Activated T-cell treated with anti-CD3 and anti-CD28 coated beads, Interleukin-2, amount 50 U/mL, for 1 hour (primary cell): ENCODE measurements at places on chromosomes 12 and 14.

GRCh38 chr12:5954661-5955060 is 9.6 kb upstream of the ANO2 start:
- no peak for DNase-seq

GRCh38 chr12:13165617-13166041 is 30.9 kb upstream of the EMP1 start:
- DNase-seq = peak; percentile 66

GRCh38 chr14:77006132-77006531 is 22.4 kb downstream of the IRF2BPL start:
- DNase-seq = no peak

- no peak for DNase-seq
Measured at GRCh38 chr12:92926549-92926948, 2.5 kb downstream of the EEA1 start.

DNA sequence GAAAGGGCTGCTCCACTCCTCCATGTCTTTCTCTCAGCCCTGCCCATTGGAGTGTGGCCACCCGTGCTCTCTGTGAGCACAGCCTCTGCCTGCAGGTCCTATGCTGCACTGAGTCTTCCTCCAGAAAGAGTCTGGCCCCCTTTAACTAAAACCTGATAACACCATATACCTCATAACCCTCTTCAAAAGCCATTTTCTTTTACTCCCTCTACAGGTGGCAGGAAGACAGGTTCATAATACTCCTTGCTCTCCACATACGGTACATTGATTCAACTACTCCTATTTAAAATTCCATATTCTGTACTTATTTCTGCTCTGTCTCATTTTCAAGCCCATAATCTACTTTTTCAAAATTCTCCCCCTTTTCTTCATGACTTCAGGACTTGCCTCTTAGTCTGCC is 144.0 kb downstream of the HELB start:
- DNase-seq = no peak

GRCh38 chr12:95884998-95885397 is 26.2 kb downstream of the SNRPF start:
- no peak for DNase-seq

- no peak for DNase-seq
Measured at GRCh38 chr12:93005928-93006392, 76.9 kb upstream of the EEA1 start.

DNA sequence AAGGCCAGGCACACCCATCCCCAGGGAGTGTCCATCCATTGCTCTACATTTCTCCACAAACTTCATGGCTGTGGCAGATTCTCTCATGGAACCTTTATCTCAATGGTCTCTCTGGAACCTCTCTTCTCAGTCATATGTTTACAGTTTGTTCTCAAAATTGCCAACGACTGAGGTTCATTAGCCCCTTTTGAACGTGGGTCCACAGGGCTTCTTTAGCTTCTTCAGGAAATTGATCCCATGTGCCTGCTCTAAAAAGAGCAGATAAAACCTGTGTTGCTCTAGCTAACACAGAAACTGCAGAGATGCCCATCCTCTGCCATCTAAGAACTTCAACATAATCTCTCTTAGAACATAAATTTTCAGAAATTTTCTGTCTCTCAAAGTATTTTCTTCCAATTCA is at the start of gene OR6C4:
OR6C4 (plus strand) TSS at position 301 of the 400 bp plus-strand sequence. CDS start 1,625 bp downstream, outside the sequence.
- no peak for DNase-seq

DNA sequence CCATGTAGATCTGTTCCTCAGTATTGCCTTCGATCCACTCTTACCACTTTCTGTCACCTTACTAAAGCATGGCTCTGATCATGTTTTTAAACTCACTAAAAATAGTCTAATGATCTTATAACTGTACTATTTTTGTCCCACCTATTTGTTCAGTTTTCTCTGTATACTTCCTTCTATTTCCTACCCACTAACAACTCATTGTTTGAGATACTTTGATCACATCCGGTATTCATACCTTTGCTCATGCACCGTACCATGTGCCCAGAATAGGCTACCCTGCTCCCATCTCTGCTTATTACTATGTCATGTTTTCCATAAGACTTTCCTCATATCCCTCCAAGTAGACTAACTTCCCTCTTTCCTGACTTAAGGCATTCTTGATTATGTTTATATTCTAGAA is 128.6 kb downstream of the MED13L start:
- DNase-seq = no peak

- DNase-seq = peak; percentile 64
Measured at GRCh38 chr12:52213564-52214420, 19.3 kb upstream of the KRT7 start.

GRCh38 chr14:59254911-59255545 is 66.6 kb downstream of the DAAM1 start:
- no peak for DNase-seq

- DNase-seq = no peak
Measured at GRCh38 chr12:112017041-112017440, 3.8 kb downstream of the ERP29 start.

DNA sequence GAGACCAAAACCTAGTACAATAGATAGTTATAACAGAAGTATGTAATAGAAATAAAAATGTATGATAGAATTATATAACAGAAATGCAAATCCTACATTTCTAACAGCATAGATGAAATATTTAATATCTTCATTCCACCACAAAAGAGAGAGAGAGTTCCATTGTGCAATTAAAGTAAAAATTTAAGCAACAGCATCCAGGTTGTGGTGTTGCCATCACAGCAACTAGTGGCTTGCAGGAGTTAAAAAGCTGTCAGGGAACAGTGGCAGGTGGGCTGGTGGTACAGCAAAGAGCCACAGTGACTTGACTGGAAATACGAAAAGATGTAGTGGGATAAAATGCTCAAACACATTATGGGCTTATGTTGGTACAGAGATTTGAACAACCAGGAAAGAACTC is 57.1 kb upstream of the MDM1 start:
- DNase-seq = no peak

DNA sequence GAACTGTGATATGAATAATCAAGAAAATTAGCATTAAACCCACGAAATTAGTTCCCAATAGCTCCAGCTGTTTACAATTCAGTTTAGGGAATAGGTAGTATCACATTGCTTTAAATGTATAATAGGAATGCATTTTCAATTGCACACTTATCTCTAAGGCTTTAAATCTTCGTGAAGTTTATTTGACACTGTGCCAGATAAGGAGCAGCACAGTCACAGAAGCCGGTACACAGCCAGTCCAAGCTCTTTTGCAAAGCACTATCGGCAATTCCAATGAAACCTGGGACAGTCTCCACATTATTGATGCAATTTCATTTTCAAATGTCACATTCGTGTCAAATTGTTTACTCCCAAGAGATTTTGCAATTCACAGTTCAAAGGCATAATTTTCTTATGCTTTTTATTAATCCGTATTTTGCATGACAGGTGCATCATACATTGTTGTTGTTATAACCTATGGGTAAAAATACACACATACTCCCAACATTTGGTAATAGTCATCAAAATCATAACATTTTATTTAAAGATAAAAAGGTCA is 602.8 kb downstream of the RPS29 start:
- no peak for DNase-seq

- no peak for DNase-seq
Measured at GRCh38 chr12:54383041-54383609, 1.4 kb downstream of the ZNF385A start.

DNA sequence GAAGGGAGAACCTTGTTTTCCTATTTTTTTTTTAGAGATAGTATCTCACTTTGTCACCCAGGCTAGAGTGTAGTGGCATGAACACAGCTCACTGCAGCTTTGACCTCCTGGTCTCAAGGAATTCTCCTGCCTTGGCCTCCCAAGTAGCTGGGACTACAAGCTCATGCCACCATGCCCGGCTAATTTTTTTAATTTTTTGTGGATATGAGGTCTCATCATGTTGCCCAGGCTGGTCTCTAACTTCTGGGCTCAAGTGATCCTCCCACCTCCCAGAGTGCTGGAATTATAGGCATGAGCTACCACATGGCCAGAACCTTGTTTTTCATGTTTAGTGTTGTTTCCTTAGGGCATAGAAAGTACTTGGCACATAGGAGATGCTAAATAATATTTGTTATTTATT is 13.5 kb downstream of the MANSC1 start:
- no peak for DNase-seq

GRCh38 chr14:37673439-37673838 is 78.0 kb downstream of the TTC6 start:
- DNase-seq = no peak

GRCh38 chr14:93962701-93963601 is 13.4 kb downstream of the ASB2 start:
- DNase-seq = peak; percentile 56

GRCh38 chr14:103872481-103873113 is 25.2 kb upstream of the PPP1R13B start:
- DNase-seq = peak; percentile 23
